ENCODE measurements at places on chromosomes 5 and 9. TPM values are rescaled to one million over a fixed set of nuclear protein-coding genes. Genes with fewer than 3 reads are reported as not detected.

N4BP3 gene
- 7.9 TPM for total RNA-seq

DNA sequence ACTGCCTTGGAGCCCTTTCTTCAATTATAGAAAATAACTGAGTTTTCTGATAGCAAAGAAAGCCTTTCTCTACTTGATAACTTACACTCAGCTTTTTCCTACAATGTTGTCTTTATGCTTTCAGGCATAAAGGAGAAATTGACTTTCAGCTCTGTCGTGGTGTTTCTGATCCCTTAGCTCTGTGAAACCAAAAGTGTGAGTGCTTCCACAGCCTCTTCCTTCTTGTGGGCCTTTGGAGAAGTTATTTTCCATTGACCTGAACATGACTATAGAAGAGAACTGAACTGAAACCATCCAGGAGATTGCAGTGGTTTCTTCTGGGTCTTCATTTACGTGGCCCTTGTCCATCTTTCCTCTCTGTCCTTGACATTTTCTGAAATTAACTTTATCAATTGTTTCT lies 59.5 kb upstream of the EQTN start:
- no peak for DNase-seq

DNA sequence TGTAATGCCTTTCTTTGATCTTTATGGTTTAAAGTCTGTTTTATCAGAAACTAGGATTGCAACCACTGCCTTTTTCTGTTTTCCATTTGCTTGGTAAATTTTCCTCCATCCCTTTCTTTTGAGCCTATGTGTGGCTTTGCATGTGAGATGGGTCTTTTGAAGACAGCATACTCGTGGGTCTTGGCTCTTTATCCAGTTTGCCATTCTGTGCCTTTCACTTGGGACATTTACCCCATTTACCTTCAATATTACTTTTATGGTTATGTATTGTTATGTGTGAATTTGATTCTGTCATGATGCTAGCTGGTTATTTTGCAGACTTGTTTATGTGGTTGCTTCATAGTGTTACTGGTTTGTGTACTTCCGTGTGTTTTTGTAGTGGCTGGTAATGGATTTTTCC lies 59.2 kb downstream of the YTHDC2 start:
- no peak for DNase-seq

DNA sequence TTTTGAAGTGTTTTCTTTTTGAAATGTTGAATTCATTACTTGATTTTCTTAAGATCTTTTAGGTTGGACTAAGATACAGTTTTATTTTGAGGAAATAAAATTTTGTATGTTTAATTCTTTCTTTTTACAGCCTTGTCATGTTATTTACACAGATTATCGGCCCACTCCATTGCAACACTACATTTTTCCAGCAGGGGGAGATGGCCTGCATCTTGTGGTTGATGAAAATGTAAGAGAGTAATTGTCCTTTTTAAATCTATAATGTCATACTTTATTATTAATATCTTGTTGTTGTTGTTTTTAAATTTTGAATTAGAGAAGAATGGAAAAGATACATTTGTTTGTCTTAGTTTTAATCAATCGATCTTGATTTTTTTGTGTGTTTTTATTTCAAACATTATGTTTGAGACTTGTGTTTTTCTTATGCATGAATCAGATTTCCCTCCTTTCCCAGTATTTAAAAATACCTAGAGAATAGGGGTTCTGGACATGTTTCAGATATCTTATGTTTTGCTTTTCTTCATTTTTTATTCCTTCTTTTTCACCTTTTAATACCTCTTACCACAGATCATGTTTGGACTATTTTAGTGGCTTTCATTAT lies 36.7 kb downstream of the MTREX start:
- no peak for DNase-seq

Data from lower lobe of right lung (tissue), 2 donors.